ENCODE measurements at places on chromosomes 16 and 17.
A peak's percentile ranks its signal among the peaks of the same experiment; 100 is the strongest.

DNA sequence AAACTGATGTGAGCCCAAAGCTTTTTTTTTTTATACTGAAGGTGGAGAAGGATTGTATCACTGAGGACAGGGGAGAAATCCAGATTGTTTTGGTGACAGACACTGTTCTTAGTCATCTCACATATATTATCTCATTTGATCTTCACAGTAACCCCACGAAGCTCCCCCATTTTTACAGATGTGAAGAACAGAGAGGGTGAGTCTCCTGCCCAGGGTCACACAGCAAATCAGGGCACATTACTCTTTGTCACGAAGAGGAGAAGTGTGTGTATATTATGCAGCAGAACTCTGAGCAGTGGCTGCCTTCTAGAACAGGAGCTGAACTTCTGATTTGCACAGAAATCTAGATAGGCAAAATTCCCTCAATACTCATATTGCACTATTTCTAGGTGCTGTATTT is 504.3 kb downstream of the XYLT1 start:
- DNase-seq, result no peak

DNA sequence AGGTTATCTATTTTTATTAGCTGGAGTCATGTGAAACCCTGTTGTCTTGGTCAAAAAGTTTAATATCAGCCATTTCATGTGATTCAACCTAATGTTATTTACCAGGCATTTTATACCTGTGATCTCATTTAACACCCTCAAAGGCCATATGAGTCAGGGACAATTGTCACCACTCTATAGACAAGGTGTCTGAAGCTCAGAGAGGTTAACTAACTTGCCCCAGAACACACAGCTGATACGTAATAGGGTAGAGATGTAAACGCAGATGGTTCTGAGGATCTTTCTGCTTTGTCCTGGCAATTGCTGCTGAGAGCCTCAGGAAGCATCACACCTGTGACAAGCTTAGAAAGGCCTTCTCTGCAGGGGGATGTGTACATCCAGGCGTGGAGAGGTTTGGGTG is 4.9 kb downstream of the CD300A start:
- DNase-seq, result no peak

GRCh38 chr16:85445779-85446222 is 167.3 kb upstream of the GSE1 start:
- no peak for DNase-seq

- peak; percentile 65 for DNase-seq
Observed at GRCh38 chr17:29847527-29848400, 82.3 kb downstream of the SSH2 start.

DNA sequence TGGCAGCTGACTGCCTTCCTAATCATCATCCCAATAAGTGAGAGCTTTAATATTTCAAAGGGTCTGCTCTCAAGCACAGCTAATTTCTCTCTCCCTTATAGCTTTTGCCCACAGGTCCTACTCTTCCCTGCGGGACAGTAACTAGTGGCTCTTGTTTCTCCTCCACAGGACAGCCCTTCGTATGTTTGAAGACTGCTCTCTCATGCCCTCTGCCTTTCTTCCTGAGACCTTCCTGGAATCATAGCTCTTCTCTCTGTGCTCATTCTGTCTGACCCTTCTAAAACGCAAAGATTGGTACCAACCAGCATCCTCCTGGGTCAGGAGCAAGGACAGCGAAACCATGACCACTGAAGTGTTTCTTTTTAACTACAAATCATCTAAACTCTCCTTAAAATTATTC is 168.9 kb downstream of the GRIN2A start:
- peak; percentile 79 for DNase-seq

- DNase-seq, result no peak
Observed at GRCh38 chr16:11470676-11471415, 115.9 kb downstream of the LITAF start.

- no peak for DNase-seq
Observed at GRCh38 chr16:70448075-70448474, 6.3 kb upstream of the FCSK start.

- DNase-seq, result no peak
Observed at GRCh38 chr17:43956222-43956621, 2.5 kb upstream of the PYY start.

- DNase-seq, result no peak
Observed at GRCh38 chr16:88999457-89000206, 22.6 kb upstream of the CBFA2T3 start.

DNA sequence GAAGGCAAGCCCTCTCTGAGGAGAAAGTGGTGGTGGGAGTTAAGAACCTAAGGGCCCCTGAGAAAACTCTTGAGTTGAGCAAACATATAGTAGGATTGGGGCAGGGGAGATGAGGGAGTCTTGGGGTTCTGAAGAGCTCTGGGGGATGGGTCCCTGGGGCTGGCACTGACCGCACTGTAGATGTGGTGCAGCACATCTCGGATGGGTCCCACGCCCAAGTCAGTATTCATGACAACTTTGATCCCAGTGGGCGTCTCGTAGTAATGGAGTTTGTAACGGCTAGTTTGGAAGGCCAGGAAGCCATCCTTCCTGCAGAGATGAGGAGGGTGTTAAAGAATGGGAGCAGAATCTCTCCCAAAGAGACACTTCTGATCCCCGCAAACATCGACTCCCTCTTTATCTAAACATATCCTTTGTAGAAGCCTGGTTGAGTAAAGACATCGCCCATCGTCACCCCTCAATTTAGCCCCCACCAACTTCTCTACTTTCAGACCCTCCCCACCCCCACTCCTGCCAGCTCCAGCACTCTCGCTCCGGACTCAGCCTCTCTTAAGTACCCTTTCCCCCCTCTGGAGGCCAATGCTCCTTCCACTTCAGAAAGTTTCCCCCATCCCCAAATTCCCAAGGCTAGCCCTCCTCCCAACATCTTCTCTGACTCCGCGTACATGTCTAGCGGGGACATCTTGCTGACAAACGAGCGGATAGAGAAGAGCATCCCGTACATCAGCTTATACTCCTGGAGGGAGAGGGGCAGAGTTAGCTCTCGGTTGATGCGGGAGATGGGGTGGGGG is 710 bp downstream of the TRAPPC1 start:
- DNase-seq, result no peak

- DNase-seq, result no peak
Observed at GRCh38 chr17:9668517-9668916, 23.2 kb downstream of the USP43 start.

DNA sequence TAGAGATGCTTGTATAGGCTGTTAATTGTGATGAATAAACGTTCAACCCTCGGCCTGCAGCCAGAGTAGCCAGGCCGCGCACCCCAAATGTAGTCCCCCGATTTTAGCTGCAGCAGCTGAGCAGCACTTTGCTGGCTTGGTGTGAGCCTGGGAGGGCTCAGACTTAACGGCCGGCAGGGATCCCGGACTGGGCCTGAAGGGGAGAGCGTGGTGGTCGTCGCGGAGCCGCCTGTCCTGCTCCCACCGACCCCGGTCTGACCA is 11.9 kb downstream of the ZNF629 start:
- DNase-seq, result no peak

GRCh38 chr17:73647772-73648542 is 3.7 kb upstream of the SDK2 start:
- no peak for DNase-seq

GRCh38 chr17:74368341-74369081 is 1.2 kb downstream of the GPR142 start:
- DNase-seq, result peak; percentile 81

- DNase-seq, result no peak
Observed at GRCh38 chr17:82835766-82836512, 3.9 kb downstream of the ZNF750 start.

GRCh38 chr16:68345958-68346635 is 35.3 kb downstream of the PRMT7 start:
- no peak for DNase-seq

DNA sequence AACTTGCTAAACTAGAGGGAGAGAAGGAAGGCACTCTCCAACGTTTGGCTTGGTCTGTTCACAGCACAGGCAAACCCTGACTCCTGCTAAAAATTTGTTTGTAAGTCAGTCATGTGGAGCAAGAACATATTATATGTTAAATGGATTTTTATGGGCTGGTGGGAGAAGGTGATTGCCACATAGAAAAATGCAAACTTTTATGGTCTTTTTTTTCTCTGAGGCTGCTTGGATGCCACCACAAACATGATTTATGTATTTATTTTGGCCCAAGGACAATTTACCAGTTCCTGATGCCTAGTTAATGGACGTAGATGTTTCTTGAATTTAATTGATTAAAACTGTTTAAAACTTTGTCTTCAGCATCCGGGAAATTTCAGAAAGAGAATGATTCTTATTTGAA is 274.2 kb upstream of the MYOCD start:
- no peak for DNase-seq

GRCh38 chr16:49800441-49800840 is 55.5 kb downstream of the ZNF423 start:
- no peak for DNase-seq

GRCh38 chr16:85192238-85193114 is 80.2 kb upstream of the CIBAR2 start:
- DNase-seq, result no peak

DNA sequence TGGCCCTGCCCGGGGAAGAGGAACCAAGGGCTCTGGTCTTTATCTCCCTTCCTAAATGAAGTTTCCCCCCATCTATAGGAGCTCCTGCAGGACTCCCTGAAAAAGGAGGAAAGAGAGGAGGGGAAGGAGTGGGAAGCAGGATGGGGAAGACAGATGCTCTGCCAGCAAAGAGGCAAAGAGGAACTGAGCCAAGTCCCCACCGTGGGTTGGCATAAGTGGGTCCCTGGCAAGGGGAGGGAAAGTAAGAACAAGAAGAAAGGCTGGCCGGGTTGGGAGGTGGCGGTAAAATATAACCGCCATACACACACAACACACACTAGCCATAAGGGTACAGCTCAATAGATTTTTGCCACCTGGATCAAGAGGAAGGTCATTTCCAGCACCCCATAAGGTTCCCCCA is 6.1 kb upstream of the EIF1 start:
- DNase-seq, result no peak

DNA sequence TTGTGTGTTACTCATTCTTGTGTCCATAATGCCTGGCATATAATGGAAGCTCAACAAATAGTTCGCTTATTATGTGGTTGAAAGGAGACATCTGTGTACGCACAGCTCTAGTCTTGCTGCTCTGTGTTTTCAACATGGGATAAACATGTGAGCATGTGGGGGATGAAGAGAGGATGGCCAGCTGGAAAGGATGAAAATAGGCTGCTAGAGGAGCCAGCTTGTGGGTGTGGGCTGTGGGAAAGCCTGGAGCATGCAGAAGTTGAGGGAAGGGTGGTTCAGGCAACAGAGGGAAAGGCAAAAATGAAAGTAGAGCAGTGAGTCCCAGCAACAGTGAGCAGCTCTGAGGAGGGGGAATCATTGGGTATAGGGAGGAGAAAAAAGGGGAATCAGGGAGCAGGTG is 324.6 kb upstream of the CDH11 start:
- no peak for DNase-seq

DNA sequence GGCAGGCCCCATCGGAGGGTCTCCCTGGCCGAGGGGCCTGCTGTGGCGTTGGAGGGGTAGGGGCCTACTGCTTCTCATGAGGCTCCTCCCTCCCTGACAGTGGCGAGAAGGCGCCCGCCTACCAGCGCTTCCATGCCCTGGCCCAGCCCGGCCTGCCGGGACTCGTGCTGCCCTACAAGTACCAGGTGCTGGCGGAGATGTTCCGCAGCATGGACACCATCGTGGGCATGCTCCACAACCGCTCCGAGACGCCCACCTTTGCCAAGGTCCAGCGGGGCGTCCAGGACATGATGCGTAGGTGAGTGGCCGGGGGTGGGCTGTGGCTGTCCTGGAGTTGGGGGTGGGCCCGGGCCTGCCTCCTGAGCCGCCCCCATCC is 1.7 kb downstream of the CDT1 start:
- no peak for DNase-seq

GRCh38 chr16:76749780-76750375 is 441.1 kb upstream of the MON1B start:
- no peak for DNase-seq

- DNase-seq, result no peak
Observed at GRCh38 chr16:50996830-50997186, 154.3 kb downstream of the SALL1 start.

DNA sequence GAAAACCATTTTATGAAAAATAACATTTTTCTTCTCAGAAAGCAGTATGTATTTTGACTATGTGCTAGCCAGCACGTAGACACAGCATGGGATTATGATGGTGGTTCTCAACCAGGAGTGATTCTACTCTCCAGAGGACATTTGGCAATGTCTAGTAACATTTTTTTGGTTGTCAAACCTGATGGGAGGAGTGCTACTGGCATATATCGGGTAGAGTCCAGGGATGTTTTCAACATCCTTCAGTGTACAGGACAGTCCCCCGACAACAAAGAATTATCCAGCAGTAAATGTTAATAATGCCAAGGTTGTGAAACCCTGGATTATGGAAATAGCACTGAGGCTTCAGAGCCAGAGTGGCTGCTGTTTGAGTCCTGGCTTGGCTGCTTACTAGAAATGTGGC is 27.7 kb downstream of the AP2B1 start:
- no peak for DNase-seq

- no peak for DNase-seq
Observed at GRCh38 chr16:54473226-54473993, 186.8 kb upstream of the IRX3 start.

DNA sequence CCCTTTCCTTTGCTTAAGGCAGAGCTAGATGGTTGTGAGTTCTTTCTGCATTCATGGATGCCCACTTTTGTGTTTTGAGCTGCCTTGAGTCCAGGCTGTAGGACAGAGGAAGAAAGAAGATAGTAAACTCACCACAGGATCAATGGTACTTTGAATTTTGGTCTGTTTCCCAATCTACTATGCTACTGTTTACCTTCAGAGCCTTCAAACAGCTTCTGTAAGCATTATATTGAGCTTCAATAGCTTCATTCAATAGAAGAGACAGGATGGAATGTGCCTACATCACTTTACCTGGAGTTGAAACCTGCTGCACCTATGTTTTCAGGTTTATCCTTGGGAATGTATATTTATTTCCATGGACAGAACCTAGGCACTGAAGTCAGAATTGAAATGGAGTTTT is 397.9 kb upstream of the DYNLRB2 start:
- no peak for DNase-seq

GRCh38 chr17:45096141-45096540 is 35.0 kb downstream of the NMT1 start:
- no peak for DNase-seq

- peak; percentile 72 for DNase-seq
Observed at GRCh38 chr17:42112552-42113176, at the start of gene DHX58. DHX58 (minus strand) TSS chr17:42112714; CDS start chr17:42111892, 822 bp downstream.

- DNase-seq, result no peak
Observed at GRCh38 chr16:29156511-29156910, 171.7 kb downstream of the LAT start.

DNA sequence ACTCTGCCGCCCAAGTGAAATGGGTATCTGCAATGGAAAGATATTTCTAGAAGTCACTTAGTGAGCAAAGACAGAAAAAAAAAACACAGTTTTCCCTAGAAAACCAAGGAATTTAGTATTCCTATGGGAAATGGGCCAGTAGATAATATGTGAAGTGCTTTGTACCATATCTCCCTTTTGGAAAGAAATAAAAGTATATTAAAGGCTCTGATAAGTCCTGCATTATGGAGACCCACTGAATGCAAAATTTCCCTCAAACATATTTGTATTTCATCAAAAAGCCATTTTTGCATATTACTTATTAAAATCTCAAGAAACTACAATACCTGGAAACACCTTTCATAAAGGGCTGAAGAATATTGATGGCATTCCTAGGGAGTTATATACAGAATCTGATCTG is 51.6 kb upstream of the DYNLRB2 start:
- no peak for DNase-seq

- DNase-seq, result no peak
Observed at GRCh38 chr17:1588821-1589585, 26.4 kb upstream of the PITPNA start.

GRCh38 chr16:19517424-19518089 is 4.3 kb downstream of the GDE1 start:
- DNase-seq, result no peak

- DNase-seq, result no peak
Observed at GRCh38 chr16:12587646-12588277, 215.9 kb downstream of the CPPED1 start.

- no peak for DNase-seq
Observed at GRCh38 chr16:85197611-85198566, 85.6 kb upstream of the CIBAR2 start.

Data from globus pallidus (tissue), 1 donor.